Kidney epithelial cell (primary cell): ENCODE measurements at places on chromosomes 12 and 14.

DNA sequence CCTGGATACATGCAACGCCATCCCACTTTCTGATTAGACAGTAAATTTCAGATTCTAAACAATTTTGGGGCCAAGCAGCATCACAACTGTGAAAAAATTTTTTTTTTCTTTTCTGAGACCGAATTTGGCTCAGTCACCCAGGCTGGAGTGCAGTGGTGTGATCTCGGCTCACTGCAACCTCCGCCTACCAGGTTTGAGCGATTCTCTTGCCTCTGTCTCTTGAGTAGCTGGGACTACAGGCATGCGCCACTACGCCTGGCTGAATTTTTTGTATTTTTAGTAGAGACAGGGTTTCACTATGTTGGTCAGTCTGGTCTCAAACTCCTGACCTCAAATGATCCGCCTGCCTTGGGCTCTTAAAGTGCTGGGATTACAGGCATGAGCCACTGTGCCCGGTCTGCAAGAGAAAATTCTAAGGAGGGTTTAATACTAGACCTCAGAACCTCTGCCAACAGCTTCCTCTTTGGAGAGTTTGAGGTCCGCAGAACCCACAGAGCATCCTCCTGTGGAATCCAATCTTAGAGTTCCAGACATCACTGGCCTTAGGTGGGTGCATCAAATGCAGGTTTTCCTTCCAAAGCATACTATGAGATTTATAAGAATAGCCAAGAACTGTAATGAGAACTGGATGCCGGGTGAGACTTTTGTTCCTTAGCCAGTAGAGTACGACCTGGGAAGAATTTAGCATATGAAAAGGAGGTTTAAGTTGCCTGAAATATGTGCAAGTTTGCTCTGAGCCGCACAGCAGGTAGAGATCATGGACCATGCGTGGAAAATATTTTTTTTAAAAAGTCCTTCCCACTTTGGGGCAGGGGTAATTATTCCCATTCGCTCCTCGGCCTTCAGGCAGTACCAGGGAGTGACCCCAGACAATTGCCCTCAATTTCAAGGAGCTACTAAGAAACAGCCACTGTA lies 7.8 kb upstream of the PHC1 start:
- no peak for DNase-seq

- no peak for DNase-seq
Observed at GRCh38 chr14:72350215-72350614, 418.0 kb downstream of the RGS6 start.

DNA sequence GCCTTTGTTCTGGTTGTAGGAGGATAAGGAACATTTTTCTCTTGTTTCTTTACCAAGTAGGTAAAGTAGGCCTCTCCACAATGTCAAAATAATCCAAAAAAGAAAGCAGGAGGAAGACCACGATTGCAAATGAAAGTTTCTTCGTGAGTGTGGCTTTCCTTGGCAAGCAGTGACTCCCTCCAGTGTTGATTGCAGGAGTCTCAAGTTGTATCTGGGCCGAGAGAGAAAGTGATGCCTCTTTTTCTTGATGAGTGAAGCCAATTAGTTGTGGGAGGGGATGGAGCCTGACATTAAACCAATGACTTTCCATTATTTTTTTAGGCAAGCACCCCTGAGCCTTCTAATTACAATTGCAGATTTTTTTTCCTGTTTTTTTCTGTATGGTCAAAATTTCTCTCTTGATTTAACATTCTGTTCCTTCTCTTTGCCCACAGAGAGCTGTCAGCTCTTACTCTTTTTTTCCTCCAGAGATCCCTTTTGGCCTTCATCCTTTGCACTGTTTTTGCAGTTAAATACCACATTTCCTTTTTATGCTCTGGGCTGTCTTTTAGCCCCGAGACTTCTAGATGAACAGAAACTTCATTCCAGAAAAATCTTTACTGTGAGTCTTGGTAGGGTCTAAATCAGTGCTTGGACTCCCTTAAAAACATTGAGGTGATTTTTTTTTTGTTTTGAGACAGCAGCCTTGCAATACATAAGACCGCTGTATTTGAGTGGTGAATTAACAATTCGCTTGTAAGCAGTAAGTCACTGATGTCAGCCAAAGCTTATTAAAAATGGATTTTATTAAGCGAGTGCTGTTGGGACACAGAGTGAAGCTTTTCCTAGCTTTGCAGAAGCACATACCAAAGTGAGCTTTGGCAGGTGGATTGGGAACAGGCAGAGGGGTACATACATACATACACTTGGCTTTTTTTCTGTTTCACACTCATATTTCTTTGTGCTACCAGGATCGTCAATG lies 15.8 kb downstream of the FBXW8 start:
- no peak for DNase-seq

- no peak for DNase-seq
Observed at GRCh38 chr12:96258104-96258961, 64.2 kb downstream of the ELK3 start.

- DNase-seq = no peak
Observed at GRCh38 chr12:31507966-31508365, 83.0 kb downstream of the DENND5B start.

DNA sequence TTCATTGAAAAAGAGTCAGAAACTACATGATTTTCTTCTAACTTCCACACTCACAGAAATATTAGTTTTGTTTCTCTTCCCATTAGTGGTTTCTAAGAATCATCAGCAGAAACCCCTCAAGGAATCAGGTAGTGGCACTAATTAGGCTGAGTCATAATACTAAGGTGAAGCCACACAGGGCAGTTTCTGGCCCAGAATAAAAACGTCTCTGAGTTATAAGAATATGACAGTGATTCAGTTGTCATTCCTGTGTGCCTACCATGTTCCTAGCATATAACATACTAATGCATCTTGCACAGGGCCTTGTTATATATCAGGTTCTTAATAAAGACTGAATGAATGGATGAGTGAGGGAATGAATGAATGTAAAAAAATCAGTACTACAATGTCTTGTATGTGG lies 206.0 kb upstream of the PLEKHG7 start:
- no peak for DNase-seq

GRCh38 chr14:67559639-67560038 lies 26.5 kb downstream of the PLEKHH1 start:
- no peak for DNase-seq

- no peak for DNase-seq
Observed at GRCh38 chr12:112122823-112123690, 2.3 kb upstream of the TRAFD1 start.

DNA sequence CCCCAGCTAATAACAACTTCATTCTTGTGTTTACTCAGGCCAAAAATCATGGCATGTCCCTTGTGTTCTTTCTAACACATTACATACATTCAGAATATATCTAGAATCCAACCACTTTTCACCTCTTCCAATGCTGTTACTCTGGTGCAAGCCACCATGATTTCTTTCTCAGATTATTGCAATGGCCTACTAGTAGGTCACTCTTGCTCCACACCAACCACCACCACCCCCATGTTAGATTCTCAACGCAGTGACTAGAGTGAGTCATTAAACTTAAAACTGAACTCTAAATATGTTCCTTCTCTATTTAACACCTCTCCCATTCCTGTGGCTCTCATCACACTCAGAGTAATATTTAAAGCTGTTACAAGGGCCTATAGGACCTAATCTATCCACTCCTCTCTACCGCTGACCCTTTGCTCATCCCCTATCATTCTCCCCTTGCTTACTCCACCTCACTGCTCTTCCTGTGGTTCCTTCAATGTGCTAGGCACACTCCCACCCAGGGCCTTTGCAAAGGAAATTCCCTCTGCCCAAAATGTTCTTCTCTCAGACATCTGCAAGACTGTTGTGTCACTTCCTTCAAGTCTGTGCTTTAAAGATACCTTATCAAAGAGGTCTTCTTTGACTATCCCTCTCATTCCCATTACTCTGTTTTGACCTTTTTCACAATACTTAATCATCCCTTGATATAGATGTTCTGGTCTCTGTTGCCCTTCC lies 6.6 kb downstream of the RTN1 start:
- no peak for DNase-seq

GRCh38 chr12:2960390-2960956 lies 1.3 kb downstream of the TEAD4 start:
- DNase-seq = no peak

DNA sequence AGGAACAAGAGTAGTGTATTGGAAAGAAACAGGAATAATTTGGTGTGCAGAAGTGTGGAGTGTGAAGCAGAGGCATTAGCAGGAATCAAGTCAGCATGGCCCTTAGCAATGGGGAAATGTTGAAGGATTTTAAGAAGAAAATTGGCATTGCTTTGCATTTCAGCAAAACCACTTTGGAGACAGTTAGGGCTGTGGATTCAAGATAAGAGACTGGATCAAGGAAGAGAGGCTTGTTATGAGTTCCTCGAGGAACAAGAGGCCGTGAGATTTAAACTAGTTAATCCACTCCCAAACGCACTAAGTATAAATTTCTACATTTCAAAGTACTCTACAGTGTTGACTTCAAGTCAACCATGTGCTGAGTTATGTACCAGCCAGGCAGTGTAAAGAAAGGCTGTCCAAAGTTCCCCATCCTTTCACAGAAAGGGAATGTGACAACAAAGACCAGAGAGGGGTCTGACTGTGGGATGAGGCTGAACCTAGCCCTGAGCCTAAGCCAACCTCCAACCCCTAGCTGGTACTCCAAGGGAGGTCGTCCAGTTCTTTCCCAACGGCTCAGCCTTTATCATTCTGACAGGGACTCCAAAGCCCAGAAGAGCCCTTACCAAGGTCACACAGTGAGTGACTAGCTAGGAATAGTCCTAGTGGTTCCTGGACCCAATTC lies 91.2 kb upstream of the BMP4 start:
- no peak for DNase-seq

GRCh38 chr12:77407931-77408330 lies 342.6 kb upstream of the E2F7 start:
- no peak for DNase-seq

DNA sequence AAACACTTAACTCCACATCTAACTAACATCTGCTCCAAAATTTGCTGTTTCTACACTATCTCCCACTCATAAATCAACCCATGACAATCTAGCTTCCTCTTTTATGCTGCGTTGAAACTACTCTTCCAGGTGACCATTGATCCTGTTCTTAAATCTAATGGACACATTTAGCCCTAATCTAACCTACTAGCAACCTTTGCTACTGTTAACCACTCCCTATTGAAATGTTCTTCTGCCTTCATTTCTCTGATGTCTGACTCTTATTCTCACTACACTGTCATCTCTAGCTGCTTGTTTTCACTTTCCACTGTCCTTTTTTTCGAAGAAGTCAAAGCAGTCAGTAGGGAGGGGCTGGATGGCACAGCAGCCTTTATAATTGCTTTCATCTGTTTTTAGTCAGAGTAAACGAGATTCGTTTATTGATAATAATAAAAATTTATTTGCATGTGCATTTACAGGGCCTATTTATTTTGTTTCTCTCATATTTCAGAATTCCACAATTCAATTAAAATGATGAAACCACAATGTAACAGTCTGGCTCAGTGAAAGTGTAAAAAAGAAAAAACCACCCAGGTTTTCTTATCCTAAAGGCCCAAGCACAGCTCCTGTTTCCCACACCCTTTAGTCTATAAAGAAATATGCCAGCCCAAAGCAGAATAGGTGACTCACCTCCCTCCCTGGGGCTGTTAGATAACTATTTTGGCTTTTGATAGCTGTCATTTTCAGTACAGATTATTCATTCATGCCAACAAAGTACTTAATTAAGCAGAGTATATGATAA lies 44.9 kb downstream of the ATP2B1 start:
- no peak for DNase-seq

- no peak for DNase-seq
Observed at GRCh38 chr12:19520646-19521415, 81.5 kb downstream of the AEBP2 start.
